ENCODE measurements at places on chromosomes 2 and 18.

DNA sequence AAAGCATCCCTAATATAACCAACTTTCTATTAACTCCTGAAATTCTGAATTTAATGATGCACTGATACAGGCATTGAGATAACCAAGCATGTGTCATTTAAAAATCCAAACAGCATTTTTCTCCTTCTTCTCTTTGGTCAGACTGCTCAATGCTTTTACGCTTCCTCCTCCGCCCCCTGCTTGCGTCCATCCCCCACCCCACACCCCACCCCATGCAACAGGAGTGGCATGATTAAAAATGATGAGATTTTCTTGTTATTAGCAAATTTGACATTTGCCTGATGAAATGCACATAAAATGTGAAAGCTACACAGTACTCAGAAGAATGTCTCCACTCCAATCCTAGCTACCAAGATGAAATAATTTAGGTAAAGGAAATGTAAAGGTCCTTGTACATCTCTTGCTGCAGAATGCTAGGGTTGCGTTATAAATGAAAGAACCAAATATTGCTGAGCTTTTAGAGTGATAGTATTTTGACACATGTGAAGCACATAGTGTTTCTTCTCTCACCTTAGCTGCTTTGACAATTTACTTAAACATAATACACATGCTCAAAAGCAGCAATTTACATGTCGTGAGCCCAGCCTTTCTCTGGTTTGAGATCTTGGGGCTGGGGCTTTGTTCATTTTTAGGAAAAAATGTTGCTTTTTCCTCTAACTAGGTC lies 263.8 kb downstream of the MEIS1 start:
- no peak for DNase-seq

DNA sequence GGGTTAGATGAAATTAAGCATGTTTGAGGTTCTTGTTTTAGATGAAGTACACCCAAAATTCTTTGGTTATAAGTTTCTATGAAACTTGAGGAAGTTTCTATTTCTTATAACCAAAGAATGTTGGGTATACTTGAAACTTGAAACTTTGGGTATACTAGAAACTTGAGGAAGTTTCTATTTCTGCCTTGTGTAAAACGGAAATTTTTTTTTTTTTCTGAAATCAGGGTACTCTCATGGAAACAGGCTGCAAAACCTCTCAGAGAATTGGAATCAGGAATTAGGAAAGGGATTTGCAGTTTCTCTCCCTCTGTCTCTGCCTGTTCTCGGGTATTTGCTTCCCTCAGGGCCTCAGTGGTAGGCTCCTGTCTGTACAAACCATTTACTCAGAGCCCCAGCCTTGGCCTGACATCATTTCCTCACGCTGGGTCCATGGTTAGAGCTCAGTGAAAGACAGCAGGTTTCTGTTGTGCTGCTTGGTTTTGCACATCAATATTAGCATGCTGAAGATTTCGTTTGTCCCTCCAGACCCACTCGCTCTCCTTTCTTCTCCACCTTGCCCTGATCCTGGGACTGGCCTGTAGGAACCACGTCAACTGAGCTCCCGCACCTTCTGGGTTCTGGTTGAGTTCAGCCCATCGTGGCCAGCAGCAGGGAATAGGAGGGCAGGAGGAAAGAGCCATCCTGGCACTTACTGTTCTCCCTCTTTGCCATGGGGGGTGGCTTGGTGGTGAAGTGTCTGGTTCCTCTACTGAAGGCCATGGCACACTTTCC lies 106.4 kb downstream of the POLR1A start:
- DNase-seq, result no peak

DNA sequence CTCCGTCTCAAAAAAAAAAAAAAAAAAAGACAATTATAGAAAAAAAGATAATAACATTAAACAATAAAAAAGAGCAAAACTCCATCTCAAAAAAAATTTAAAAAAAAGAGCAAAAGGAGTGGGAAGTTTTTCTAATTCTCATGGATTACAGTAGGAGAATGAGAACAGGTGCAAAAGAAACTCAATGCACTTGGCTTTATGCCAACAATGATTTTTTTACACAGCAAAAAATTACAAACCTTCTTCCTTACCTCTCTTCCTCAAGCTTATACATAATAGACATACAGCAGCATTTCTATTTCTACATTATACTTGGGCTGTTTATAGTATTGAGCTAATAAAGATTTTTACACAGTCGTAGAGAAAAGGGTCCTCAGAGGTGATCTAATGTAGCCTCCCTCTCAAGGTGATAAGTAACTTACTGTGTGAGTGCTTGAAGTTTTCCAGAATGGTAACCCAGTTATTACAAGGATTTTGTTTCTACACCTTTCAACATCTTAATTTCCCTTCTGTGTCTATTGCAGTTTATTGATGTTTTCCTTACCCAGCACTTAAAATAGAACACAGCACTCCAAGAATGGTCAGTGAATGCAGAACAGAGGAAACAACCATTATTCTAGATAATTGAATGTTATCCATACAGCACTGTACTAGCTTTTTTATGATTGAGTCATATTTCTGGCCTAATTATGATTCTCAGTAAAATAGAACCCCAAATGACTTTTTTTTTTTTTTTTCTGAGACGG lies 34.9 kb upstream of the RNF138 start:
- DNase-seq, result no peak

- DNase-seq, result no peak
These were observed 105.6 kb downstream of the FEZ2 start for GRCh38 chr2:36492216-36492945.

DNA sequence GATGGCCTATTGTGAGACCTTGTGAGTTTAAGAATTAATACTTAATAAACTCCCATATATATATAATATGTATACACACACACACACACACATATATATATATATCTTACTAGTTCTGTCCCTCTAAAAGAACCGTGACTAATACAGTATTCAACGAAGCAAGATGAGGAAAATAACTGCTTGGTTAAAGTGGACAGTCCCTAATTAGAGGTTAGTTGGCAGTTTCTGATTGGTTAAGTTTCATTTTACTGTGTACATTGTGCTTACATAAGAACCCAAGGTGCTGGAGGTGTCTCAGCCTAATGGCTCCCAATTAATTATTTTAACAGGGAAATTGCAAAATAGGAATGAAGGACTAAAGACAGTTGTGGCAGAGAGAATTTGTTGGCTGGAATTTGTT lies 132.1 kb downstream of the STRN start:
- no peak for DNase-seq
